ENCODE measurements at places on chromosomes 5 and 9.

DNA sequence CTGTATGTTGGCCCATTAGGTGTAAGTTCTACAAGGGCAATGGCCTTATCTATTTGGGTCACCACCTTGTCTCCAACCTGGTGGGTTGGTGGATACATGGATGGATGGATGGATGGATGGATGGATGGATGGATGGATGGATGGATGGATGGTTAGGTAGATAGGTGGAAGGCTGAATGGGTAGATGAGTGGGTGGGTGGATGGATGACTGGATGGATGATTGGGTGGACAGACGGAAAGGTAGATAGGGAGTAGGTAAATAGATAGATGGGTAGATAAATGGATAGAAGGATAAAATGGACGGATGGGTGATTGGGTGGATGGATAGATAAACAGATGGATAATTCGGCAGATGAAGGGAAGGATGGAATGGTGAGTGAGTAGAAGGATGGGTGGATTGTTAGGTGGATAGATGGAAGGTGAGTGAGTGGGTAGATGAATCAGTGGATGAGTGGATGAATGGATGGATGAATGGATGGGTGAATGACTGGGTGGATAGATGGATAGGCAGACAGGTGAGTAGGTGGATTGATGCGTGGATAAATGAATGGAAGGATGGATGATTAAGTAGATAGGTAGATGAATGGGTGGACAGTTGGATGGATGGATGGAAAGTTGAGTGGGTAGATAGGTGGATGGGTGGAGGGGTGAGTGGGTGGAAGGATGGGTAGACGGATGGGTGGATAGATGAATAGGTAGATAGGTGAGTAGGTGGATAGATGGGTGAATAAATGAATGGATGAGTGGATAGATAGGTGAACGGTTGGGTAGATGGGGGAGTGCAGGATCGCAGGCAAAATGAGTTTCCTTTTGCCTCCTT is 83.1 kb upstream of the FBXW11 start:
- no peak for DNase-seq

GRCh38 chr5:78591972-78592700 is 56.4 kb downstream of the LHFPL2 start:
- DNase-seq: no peak

- DNase-seq: no peak
Observed at GRCh38 chr9:133591116-133591910, 17.9 kb downstream of the FAM163B start.

DNA sequence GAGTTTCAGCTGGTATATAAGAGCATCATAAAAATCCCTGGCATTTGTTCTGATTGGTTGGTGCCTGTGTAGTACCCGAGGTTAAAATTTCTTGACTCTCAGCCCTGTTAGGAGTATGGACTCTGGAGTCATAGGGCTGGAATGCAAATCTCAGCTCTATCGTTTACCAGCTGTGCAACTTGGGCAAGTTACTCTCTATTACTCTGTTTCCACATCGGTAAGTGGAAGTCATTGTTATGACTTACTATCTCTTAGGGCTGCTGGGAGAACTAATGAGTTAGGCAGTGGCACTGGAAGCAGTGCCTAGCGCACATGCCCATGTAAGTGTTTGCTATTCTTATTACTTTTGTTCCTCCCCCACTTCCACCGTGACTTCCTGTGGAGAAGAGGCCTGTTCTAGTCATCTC is 141.6 kb downstream of the BOD1 start:
- no peak for DNase-seq

- DNase-seq: no peak
Observed at GRCh38 chr9:127598839-127599549, 13.1 kb upstream of the STXBP1 start.

GRCh38 chr5:142411656-142412425 is 87.0 kb upstream of the SPRY4 start:
- no peak for DNase-seq

DNA sequence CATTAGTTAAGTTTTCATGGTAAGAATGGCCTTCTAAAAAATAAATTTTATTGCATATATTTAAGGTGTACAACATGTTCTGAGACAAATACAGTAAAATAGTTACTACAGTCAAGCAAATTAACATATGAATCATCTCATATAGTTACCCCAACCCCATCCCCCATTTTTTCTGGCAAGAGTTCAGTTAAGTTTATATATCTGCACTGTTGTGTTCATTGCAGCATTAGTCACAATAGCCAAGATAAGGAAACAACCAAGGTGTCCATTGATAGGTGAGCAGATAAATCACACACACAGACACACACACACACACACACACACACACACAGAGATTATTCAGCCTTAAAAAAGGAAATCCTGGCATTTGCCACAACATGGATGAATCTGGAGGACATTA is 37.2 kb upstream of the OTULIN start:
- DNase-seq: no peak

Measured in epithelial cell of proximal tubule (primary cell).